ENCODE measurements at places on chromosomes 5 and 9.
A peak's percentile ranks its signal among the peaks of the same experiment; 100 is the strongest.

- no peak for DNase-seq
These were observed 637.7 kb downstream of the SEMA5A start for GRCh38 chr5:8908055-8908683.

DNA sequence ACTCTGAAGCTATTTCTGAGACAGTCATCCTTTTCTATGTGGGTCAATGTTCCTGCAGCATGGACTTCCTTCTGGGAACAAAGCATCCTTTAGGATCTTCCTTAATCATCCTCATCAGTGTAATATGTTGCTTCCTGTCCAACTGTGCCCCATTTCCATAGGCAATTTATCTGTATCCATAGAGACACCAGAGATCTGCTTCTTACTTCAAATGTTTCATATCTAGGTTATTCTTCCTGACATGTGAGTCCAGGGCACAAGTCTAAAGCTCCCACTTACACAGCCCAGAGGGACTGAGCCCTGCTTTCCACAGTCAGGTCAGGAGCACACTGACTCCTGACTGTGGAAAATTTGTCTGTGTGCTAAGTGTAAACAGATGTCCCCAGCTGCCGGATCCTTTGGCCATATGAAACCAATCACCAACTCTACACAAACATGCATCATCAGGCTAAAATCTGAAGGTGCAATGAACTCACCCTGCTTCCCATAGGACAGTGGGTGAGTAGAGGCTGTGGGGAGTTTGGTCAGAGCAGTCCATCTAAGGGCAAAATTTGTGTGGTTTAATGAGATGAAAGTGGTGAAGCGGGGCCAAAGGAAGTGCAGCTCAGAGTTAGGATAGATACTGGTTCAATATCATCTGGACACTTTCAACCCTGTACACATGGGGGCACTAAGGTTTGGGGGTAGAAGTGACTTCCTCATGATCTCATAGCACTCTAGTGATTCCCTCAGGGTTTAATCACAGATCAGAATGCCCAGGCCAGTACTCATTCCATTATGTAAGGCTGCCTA is 85.2 kb upstream of the TNC start:
- no peak for DNase-seq

DNA sequence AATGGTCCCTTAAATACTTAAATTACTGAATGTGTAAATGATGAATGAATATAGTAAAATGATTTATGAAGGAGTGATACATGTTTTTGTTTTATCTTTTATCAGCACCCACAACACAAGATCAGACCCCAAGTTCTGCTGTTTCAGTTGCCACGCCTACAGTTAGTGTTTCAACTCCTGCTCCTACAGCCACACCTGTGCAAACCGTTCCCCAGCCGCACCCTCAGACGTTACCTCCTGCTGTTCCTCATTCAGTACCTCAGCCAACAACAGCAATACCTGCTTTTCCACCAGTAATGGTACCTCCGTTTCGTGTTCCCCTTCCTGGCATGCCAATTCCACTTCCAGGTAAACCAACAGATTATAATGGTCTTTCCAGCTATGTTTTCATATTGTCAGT is 16.3 kb downstream of the TCERG1 start:
- no peak for DNase-seq

GRCh38 chr5:45110399-45110798 is 301.7 kb downstream of the MRPS30 start:
- DNase-seq: no peak

- peak; percentile 47 for DNase-seq
These were observed 2.6 kb upstream of the AFAP1L1 start for GRCh38 chr5:149268928-149269557.

GRCh38 chr9:97526895-97527575 is 25.6 kb downstream of the TMOD1 start:
- no peak for DNase-seq

DNA sequence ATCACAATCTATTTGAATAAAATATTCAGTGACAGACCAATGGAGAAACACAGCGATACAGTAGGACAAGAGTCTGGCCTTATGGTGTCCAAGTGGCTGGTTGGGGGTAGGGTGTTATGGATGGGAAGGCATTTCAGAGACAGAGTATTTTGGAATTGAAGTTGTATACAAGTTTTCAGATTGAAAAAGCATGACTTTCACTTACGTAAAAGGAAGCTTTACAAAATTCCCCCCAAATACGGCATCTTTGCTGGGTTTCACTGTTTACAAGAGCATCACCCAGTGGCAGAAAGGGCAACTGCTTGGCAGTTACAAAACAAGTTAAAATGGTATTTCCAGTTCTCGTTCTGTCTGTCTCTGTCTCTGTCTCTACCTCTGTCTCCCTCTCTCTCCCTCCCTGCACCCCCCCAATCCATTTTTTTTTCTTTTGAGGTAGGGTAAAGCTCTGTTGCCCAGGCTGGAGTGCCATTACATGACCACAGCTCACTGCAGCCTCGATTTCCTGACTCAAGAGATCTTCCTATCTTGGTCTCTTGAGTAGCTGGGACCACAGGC is 86.2 kb downstream of the PTPN3 start:
- DNase-seq: no peak

GRCh38 chr9:91160599-91161464 is 200.9 kb downstream of the AUH start:
- no peak for DNase-seq

All from CD14-positive monocyte (primary cell).